ENCODE measurements at places on chromosomes 5 and 9. TPM values are rescaled to one million over a fixed set of nuclear protein-coding genes. Genes with fewer than 3 reads are reported as not detected.
A peak's percentile ranks its signal among the peaks of the same experiment; 100 is the strongest.

The GARIN3 gene
- not detected for total RNA-seq

The PTBP3 gene
- 94.2 TPM for total RNA-seq

The RNF183 gene
- not detected for total RNA-seq

The DOLK gene
- total RNA-seq = 22.1 TPM

- DNase-seq = no peak
Observed at GRCh38 chr5:38478878-38479277, 77.6 kb downstream of the LIFR start.

DNA sequence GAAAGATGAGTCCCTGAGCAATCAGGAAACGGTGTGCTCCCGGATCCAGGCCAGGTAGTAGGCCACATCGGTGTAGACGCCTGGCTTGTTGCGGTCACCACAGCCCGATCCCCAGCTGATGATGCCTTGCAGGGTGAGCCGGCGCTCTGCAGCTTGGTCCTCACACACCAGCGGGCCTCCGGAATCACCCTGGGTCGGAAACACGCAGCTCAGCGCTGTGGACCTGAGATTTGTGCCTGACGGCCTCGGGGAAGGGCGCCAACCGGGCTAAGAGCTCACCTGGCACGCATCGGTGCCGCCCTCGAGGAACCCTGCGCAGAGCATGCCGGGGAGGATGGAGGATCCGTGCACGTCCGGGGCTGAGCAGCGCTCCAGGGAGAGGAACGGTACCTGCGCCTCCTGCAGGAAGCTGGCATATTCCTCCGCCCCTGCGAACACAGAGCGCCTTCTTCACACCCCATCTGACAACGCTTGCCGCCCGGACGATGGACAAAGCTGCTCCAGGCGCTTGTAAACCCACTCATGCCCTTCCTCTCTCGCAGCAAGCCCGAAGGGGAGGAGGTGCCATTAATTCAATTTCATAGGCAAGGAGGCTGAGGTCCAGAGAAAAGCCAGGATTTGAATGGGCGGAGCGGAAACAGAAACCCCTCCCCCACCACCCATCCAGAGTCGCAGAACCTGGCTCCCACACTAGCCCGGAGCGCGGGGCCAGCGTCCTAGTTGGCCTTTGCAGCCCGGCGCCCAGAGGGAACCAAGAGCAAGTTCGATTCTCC lies 2.0 kb upstream of the PFN3 start:
- DNase-seq = peak; percentile 42

GRCh38 chr9:79565245-79565644 lies 6.5 kb upstream of the TLE4 start:
- DNase-seq = no peak

GRCh38 chr9:93669116-93669957 lies 93.0 kb downstream of the PHF2 start:
- no peak for DNase-seq

DNA sequence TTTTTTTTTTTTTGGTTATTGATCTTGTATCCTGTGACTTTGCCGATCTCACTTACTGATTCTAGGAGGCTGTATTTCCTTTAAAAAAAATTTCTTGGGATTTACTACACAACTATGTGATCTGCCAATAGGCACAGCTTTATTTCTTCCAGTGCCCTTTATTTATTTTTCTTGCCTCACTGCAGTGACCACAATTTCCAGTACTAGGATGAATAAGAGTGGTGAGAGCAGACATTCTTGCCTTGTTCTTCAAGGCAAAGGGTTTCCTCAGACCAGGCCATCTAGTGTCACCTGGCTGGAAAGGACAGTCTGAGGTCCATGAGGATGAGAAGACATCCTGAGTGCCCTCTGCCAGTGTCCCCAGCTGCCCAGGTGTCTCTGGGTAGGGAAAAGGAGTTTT lies 265.4 kb downstream of the SPOCK1 start:
- DNase-seq = peak; percentile 36

DNA sequence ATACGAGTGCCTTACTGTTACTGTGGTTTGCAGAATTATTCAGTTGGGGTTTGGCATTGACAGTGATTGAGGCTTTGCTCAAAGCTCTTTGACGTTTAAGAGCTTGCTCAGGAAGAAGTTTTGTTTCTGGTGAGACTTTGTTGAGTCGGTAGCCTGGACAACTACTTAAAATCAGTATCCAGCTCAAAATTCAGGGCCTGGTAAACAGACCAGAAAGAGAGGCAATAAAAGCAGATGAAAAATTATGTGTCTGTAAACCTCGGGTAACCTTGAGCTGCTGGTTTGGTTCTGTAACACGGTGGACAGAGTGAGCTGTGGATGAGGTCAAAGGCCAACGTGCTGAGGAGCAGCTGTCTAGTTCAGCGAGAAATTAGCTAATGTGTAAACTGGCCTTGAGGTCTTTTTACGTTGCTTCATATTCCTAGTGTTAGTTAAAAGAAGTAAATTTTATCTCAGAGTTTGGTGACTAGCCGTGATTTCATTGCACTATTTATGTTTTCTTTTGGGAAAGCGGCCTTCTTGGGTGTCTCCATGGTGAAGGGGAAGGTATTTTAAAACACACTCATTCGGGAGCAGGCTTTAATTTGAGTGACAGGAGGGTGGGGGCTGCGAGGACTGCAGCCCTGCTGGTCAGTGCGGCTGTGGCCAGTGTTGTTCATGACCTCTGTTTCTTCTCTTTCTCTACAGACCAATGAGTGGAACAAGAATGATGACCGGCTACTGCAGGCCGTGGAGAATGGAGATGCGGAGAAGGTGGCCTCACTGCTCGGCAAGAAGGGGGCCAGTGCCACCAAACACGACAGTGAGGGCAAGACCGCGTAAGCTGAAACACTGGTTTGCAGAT lies 82.0 kb upstream of the TTC23L start:
- DNase-seq = peak; percentile 32

GRCh38 chr5:1468247-1468612 lies 23.0 kb upstream of the SLC6A3 start:
- no peak for DNase-seq
